Sciatic nerve (tissue), 2 donors: ENCODE measurements at places on chromosomes 6 and 20. TPM values are rescaled to one million over a fixed set of nuclear protein-coding genes. Genes with fewer than 3 reads are reported as not detected.
A peak's percentile ranks its signal among the peaks of the same experiment; 100 is the strongest.

Gene CDH26
- 3.6 TPM for total RNA-seq

DNA sequence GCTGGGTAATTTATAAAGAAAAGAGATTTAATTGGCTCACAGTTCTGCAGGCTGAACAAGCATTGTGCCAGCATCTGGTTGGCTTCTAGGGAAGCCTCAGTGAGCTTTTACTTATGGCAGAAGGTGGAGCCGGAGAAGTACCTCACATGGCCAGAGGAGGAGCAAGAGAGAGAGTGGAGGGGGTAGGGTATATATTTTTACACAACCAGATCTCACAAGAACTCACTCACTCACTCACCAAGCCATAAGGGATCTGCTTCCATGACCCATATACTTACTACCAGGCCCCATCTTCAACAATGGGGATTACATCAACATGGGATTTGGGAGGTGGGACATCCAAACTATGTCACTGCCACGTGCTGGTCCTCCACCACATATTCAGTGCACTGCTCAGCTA is 152.6 kb upstream of the PRND start:
- DNase-seq, result no peak

GRCh38 chr20:25418776-25419175 is 11.3 kb downstream of the GINS1 start:
- no peak for DNase-seq

- DNase-seq, result no peak
These were observed 7.0 kb upstream of the NINL start for GRCh38 chr20:25592135-25592852.

GRCh38 chr20:59911041-59911440 is 22.4 kb downstream of the SYCP2 start:
- no peak for DNase-seq

Gene GFOD1
- total RNA-seq, result 16.3 TPM

Gene RIMS1
- total RNA-seq, result 3.4 TPM

DNA sequence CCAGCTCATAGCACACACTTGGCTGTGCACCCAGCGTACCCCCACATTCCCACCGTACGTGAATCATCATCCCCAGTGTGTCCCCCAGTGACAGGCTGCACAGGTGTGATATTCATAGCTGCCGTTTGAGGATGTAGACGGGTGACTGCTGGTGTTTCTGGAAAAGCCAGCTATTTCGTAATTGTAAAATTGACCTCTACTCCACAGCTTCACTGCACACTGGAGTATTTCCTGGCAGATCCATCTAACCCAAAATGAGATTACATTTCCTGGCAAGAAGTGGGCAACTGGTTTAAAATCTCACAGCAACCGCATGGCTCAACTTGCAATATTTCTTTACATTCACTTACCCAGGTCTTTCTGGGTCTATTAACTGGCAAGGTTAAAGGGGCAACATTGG is 30.3 kb downstream of the CD83 start:
- no peak for DNase-seq

- no peak for DNase-seq
These were observed 71.8 kb upstream of the TMEM181 start for GRCh38 chr6:158488065-158488464.

DNA sequence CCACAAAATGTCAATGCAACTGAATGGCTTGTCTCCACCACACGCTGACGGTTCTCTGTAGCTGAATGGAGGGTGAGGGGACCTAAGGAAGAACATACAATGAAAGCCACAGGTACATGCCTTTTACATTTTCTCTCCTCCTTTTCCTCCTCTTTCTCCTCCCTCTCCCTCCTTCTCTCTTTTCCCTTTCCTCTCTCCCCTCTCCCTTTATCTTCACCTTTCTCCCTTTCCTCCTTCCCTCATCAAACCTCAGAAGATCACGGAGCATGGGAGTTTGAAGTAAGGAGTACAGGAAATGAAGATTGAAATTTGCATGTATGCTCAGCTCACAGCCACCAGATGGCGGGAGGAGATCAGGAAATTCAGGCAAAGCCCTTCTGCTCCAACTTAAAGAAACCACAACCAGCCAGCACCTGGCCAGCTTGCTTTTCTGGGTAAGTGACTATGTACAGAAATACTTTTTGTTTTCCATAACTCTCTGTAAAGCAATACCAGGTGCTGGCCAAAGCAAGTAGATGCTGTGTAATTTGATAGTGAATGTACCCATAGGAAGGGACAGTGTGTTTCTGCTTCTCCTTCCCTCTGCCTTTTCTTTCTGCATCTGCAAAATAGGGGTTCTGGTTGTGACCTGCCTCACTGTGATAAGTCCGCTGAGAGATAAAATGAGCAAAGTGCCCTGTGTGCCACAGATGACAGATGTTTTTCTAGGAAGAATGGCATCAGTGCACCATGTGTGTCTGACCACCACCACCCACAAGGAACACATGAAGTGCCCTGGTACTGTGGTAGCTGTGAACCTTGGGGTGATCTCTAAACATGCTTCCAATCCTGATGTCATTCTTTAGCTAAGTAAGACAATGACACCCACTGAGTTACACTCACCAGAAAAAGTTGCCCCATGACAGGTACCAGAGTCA is 18.6 kb upstream of the FOXO3 start:
- peak; percentile 80 for DNase-seq

- DNase-seq, result no peak
These were observed 77.4 kb downstream of the FIG4 start for GRCh38 chr6:109768485-109768884.

DNA sequence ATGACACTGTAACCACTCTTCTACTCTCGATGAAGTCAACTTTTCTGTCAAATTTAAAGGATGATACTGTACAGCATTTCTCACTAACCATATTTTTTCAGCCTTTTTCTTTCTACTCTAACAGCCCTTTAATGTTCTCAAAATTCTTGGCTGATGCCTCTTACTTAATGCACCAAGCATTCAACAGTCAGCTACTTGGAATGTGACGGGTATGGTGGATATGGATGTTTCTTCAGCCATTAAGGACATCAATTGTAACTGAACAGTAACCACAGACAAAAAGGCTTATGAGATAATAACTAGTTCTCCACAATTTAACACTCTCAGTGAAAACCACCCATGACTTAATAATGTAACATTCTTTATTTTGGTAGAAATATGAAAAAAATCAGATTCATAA is 467.2 kb upstream of the ZNF337 start:
- no peak for DNase-seq

Gene ANGPT4
- 0.27 TPM for total RNA-seq

DNA sequence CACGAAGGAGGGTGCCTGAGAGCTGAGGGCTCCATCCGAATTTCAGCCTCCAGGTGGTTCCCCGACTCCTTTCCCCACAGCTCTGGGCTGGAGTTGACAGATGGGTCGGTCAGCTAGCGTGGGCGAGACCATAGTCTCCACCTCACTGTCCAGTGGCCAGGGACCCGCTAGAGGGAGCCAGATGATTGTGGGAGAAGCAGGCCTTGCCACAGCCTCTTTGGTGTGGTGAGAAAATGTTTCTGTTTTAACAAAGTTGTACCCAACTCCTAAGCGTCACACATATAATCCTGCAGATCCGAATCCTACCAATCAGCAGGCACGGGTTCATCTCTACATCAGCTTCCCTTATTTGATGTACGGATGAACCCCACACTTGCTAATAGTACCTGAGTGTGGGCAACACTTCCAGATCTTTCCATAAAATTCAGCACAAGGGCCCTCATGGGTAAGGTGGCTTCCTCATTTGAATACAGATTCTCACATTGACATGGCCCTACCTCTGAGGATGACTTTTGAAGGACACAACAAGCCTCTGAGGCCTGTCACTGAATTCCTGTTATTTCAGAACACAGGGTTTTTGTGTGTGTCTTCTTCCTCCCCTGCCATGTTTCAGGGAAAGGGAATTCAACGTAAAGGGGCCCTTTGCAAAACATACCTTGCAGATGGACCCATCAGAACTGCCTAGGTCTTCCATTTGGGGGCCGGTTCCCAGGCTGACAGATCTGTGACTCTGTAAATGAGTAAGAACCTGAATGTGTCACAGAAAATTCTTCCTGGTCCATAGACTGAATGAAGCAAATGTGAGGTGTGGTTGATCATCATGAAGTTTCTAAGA is 103.2 kb upstream of the DUSP22 start:
- DNase-seq, result peak; percentile 91

- no peak for DNase-seq
These were observed 72.3 kb upstream of the IPCEF1 start for GRCh38 chr6:154428897-154429296.

DNA sequence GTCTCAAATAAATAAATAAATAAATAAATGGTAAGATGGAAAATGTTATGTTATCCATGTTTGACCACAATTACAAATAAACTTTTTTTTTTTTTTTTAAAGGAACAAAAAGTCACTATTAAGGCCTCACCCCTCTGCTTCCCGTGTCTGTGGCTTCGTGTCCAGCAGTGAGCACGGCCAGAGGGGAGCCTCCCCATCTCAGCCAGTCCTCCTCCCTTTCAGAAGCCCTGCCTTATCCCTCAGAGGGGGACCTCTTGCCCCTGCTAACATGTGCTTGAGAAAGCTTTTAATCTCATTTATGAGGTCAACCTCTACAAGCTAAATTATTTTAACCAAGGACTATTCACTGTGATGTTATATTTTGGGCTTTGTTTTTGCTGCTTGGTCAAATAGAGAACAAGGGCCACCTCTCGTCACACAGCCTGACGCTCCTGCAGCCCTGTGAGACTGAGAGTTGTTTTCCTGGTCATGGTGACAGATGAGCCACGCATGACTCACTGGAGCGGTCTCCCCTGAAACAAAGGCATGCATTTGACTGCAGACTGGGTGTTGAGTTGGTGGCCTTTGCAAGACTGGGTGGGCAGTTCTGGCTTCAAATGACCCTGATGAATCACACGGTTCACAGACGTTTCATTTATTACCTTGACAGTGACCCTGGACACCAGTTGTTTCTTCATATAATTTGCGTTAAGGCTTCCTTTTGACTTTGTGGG is 131.8 kb downstream of the TIAM2 start:
- DNase-seq, result no peak

DNA sequence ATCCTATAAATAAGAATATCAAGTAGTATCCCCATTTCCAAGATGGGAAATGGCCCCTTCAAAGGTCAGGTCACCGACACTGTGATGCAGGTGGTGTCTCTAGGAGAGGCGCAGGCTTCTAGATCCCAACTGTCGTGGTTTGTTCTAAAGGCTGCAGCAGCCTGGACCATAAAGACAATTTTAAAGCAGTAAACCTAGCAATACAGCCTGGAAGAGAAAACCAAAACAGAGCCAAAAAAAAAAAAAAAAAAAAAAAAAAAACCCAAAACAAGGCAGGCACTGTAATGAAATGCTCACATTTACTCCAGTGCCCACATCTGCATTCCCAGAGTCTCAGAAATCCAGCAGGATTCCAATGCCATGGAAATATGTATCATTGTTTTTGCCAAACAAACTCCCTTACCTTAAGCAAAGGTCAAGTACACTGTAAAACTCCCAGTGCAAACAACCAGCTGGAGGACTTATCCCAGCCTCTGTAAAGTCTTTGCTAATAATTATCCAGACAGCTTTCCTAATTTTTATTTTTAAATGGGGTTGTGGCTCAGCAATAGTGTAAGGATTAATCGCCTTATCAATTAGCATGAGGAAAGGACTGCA is 98.2 kb downstream of the PSMG4 start:
- no peak for DNase-seq

Gene PRDM13
- total RNA-seq, result not detected

DNA sequence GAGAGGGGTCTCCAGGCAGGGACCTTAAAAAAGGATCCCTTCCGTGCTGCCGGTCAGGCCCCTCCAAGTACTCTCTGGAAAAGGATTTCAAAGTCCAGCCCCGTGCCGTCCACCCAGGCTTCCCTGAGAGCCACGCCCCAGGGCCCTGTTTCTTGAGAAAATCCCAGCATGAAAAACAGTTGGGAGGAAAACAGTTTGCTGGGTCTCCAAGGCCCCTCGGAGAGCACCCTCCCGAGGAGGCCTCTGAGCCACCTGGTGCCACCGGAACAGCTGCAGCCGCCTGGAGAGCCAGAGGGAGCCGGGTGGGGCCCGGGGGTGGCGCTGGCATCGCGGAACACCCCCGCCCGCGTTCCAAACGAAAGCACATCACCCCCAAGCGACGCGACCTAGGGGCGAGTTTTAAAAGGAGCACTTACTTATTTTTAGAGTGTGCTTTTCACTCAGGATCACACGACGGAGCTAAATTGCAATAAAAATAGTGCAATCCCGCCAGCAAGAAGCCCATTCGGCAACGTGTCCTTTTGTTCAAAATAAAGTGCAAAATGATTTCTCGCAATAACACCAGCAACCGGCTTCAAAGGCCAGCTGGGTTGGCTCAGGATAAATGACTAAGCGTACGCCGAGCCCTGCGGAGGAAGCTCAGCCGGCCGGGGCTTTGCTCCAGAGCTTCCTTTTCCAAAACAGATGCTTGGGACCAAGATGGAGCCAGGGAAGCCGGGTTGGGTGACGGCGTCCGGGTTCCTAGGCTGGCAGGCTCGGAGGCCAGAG is 64.2 kb downstream of the YTHDF1 start:
- DNase-seq, result no peak
